ENCODE measurements at places on chromosomes 6 and 20.

DNA sequence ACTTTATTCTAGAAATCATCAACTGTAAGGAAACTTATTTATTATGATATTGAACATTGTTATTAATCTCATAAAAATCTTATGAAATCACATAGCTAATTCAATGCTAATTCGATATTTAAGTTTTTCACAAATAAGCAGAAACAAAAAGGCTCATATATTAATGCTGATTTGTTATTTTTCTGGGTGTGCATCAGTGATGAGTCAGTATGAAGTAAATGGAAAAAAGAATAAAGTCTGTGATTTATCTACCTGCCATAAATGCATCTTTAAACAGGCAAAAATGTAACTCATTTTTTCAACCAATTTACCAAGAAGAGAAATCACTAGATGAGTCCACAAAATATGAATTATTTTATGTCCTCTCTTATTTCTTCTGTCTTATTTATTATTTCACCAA lies 253.5 kb downstream of the PTPRK start:
- DNase-seq: no peak

DNA sequence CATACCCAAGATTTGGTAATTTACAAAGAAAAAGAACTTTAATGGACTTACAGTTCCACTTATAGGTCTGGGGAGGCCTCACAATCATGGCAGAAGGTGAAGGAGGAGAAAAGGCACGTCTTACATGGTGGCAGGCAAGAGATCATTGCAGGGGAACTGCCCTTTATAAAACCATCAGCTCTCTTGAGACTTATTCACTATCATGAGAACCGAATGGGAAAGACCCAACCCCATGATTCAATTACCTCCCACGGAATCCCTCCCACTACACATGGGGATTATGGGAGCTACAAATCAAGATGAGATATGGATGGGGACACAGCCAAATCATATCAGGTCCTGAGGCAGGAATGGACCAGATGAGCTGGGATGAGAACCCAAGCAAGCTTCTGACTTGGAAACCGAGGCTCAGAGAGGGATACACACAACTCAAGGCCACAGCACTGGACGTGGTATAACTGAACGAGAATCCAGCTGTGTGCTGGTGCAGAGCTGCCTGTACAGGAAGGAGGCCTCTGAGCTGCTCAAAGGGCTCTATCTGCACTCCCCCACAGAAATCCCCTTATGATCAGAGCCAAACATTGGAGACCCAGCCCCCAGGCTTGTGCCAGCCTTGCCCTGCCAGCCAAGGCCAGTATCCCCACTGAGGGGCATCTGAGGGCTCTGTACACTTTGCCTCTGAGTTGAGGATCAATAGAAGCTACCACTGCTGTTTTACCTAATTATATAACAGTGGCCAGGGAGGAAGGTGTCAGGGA lies 137.8 kb downstream of the CEBPB start:
- no peak for DNase-seq

DNA sequence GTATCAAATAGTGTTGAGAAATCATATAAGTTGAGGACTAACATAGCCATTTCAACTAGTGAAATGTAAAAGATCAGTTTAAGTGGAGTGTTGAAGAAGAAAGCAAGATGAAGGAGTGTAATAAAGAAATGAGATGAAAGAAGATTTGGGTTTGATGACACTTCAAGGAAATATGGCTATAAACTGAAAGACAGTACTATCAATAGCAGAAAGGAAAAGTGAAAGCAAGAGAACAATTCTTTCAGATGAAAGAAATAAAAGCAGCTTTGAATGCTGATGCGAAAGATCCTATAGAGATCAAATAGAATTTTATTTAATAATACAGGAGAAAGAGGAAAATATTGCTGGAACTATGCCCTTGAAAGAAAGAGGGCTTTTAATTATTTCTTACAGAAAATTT lies 92.8 kb upstream of the PRSS16 start:
- no peak for DNase-seq

- no peak for DNase-seq
Observed at GRCh38 chr6:26270486-26270861, 94.5 kb upstream of the BTN3A2 start.

GRCh38 chr20:44946271-44946852 lies 13.8 kb downstream of the TOMM34 start:
- no peak for DNase-seq

DNA sequence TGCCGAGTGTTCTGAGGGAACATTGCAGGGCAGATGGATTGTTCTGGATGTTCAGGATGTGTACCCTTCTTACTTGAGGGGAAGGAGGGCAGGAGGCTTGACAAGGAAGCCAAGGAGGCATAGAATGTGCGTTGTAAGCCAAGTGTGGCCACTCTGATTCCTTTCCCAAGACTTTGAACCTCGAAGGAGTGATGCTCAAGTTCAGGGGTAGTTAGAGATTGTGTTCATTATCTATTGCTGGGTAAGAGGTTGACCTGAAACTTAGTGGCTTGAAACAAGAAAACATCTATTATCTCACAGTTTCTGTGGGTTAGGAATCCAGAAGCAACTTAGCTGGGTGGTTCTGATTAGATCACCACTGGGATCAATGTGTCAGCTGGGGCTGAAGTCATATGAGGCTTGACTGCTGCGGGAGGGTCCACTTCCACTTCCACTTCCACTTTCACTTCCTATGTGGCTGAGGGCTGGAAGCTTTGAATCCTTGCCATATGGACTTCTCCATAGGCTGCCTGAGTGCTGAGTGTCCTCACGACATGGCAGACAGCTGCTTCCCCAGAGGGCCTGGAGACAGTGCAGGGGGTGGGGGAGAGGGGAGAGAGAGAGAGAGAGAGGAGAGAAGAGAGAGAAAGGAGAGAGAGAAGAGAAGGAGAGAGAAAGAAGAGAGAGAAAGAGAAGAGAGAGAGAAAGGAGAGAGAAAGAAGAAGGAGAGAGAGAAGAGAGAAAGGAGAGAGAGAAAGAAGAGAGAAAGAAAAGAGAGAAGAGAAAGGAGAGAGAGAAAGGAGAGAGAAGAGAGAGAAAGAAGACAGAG lies 6.9 kb upstream of the CD40 start:
- peak; percentile 34 for DNase-seq

DNA sequence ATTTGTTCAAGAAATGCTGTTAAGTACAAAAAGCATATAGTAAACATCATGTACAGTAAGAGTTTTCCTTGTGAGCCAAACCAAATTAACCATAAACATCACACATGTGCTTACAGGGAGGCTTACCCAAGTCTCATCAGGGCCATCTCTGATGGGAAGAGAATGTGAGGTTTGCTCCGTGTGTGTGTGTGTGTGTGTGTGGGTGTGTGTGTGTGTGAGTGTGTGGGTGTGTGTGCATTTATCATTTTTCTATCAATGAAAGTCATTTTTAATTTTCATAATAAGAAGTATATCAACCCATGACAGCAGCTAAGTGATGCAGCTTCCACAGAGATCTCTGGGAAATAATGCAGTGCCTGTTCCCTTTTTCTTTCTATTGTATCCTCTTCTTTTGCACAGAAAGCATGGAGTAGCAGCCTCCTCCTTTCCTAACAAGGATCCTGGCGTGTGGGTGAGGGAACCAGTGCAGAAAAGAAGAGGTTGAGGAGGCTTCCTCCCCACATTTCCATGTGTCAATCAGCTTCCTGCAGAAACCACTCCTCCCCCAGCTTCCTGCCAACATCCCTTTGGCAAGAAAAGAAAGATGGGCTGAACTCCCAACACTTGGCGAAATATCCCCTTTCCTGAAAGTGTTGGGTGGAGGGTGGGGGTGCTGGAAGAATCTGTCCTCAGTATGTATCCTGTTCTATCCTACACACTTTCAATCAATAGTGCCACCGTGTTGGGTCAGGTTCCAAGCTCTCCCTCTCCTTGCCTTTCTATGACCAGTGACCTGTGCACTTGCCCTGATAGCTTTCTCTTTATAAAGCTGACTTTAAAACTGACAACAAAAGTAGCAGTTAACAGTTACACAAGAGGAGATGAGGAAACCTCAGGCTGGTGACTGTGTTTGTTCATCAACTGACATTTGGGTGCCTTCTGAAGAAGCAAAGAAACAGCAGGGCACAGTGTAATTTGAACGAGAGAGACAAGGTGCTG lies 251.8 kb upstream of the CITED2 start:
- no peak for DNase-seq

- DNase-seq: peak; percentile 36
Observed at GRCh38 chr6:43948527-43949485, 178.4 kb downstream of the MRPL14 start.

DNA sequence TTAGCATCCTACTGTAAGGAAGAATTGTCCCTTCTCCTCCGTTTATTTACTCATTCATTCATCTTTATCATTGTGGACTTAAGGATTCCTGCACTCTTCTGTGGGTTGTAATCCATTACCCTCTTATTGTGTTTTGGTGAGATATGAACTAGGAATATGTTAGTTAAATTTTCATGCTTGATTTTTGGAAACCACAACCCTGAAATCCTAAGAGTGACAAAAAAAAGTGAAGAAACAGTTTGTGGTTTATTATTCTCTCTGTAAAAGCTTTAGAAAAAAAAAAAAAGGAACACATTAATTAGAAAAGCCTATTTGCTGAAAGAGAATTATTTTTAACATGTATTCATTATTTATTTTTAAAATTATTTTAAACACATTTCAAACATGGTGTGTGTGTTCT lies 36.7 kb upstream of the INSM1 start:
- DNase-seq: no peak

- no peak for DNase-seq
Observed at GRCh38 chr6:39321761-39322160, 741 bp downstream of the KCNK16 start.

DNA sequence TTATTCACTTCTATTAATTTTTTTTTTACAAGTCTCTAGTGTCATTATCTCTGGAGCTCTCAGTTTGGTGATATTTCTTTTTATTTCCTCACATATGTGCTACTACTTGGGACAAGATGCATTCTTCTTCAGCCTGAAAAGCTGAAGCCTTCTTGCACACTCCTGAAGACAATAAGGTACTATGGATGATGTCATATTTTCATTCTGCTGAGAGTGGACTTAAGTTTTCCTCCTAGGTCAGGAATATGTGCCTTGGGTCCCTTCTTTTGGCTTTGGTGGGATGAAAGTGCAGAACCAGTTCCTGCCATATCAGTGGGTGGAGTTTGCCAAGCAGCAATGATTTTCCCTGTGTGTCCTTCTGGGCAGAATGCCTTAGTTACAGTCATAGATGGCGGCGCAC lies 188.7 kb upstream of the EYA4 start:
- DNase-seq: no peak

- no peak for DNase-seq
Observed at GRCh38 chr6:39770446-39770845, 21.7 kb upstream of the DAAM2 start.

DNA sequence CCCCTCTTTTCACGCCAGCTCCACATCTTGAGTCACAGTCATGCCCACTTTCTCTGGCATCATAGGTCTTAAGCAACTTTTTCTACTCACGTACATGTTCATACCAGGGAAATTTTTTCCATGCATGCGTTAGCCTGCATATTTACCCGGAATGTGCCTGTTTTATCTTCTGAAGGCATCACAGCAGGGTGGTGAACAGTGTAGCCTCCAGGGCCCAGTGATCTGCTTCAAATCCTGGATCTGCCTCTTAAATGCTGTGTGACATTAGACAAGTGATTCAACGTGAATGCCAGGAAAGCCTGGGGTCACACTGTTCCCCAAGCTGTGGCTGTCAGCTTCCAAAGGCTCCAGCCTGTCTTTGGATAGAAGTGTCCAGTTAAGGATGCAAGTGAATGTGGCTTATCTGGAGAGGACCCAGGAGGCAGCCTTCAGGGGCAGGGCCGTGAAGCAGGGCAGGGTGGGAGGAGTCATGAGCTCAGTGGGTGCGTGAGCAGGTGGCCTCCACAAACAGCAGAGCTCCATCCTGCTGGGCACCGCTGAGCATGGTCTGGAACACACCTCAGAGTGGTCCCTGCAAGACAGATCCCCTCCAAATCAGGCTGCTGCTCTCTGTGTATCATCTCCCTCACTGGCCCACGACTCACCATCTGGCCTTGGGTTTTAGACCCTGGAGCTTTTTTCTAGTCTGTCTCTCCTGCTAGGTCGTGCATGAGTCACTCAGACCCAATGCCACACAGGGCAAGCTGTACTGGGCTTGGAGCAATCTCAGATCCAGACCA lies 30.4 kb upstream of the CD93 start:
- peak; percentile 43 for DNase-seq

- no peak for DNase-seq
Observed at GRCh38 chr20:9677100-9677623, 161.7 kb downstream of the PAK5 start.

- peak; percentile 94 for DNase-seq
Observed at GRCh38 chr6:32076321-32076809, 32.8 kb downstream of the TNXB start.

DNA sequence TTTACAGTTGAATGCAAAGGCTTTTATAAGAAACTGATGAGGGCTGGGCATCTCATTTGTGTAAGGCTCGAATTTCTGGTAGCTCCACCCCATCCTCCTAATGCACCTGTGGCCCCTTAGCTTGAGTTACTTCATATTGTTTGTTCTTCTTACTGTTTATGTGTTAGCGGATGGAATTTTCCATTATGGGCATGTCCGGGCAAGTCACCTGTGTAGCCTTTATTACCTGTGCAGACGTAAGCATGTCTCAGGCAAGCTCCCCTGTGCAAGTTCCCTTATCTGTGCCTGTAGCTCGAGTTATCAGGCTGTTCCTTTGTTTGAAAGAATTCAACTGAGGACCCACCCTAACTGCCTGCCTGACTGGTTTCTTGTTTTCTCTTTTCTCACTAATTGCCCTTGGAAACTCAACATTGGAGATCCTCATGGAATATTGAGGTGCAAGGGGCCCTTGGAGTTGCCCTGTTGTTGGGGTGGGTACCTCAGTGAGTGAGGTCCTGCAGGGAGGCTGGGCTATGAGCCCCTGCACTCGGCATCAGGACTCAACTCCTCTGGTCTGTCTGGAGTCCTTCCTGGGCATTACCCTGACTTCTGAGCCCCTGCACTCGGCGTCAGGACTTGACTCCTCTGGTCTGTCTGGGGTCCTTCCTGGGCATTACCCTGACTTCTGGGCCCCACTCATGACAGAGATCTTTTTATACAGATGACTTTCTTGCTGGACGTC lies 207.9 kb upstream of the SULF2 start:
- DNase-seq: no peak

- DNase-seq: no peak
Observed at GRCh38 chr6:170158296-170159021, 132.4 kb downstream of the DLL1 start.

Measured in kidney tubule cell (primary cell).